AG20443 (cell line): ENCODE measurements at places on chromosomes 3 and 15.

GRCh38 chr3:52874160-52874701, 23.1 kb downstream of the STIMATE start:
- no peak for DNase-seq

DNA sequence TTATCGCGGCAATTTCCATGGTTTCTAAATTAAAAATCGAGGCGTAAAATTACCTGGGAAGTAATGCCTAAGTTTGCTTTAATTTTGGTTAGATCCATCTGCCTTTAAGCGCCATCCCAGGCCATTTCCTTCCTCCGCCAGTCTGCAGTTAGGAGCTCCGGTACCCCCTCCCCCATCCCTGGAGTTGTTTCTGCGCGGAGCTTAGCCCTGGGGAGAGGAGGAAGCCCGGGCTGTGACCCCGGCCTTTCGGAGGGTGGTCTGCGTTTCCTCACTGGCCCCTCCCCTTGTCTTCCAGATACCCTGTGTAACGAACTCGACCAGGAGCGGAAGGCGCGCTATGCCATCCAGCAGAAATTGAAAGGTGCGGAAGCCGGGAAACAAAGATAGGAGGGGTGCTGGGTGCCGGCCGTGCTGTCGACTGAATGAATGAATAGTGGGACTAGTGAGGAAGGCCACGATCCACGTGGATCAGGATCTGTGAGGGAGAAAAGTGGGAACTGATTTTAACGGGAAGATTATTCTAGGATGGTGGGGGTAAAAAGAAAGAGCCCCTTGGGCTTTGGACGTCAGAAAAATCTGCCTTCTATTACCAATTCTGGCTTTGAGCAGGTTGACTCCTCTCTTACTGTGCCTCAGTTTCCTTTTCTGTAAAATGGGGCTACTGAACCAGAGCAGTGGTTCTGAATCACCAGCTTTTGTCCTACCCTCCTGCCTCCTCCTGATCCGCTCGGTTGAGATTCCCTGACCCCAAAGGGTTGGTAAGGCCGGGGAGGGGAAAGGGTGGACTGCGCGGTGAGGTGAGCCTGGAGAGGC, 6.7 kb downstream of the RNU6-1 start:
- peak; percentile 9 for DNase-seq

GRCh38 chr15:50819344-50819743, 53.8 kb upstream of the SPPL2A start:
- no peak for DNase-seq

- no peak for DNase-seq
Observed at GRCh38 chr3:23389089-23389488, 186.0 kb downstream of the UBE2E2 start.

- DNase-seq = no peak
Observed at GRCh38 chr15:32041294-32041693, 11.0 kb downstream of the CHRNA7 start.

- peak; percentile 43 for DNase-seq
Observed at GRCh38 chr3:51929420-51930003, 12.2 kb downstream of the RRP9 start.

DNA sequence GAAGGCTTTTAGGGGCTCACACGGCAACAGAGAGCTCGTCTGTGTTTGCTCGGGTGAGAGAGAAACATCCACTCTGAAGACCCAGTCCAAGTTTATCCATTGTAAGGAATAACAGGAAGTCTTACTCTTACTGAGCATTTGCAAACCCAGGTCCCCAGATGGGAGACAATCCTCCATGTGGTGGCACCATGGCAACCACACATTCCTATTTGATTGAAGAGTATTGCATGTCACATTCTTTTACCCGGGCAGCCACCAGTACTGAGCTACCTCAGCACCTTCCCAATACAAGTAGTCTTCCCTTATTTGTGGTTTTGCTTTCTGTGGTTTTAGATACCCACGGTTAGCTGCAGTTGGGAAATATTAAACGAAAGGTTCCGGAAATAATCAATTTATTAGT, 302.9 kb upstream of the RASGRP1 start:
- DNase-seq = no peak

- no peak for DNase-seq
Observed at GRCh38 chr3:98038876-98039275, 3.8 kb upstream of the GABRR3 start.

DNA sequence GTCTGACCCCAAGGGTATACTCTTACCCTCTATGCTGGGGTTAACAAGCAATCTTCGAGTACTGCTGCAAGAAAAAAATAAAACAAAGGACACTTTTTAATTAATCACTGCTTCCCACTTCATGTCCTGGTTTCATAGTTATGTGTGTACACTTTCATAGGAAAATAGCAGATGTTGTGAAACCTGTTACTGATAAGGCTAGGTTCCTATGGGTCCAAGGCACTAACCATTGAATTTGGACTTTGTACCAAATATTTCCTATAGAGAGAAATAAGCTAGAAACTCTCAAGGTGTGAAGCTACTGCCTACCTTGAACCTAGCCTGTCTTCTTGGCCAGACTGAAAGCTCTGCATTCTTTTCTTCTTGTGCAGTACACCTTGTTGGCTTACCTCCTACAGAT, 14.6 kb upstream of the GPR160 start:
- no peak for DNase-seq

GRCh38 chr15:55555089-55555488, 33.1 kb downstream of the PYGO1 start:
- DNase-seq = no peak

GRCh38 chr15:45139770-45140169, 10.0 kb downstream of the DUOX1 start:
- DNase-seq = no peak

GRCh38 chr3:4826237-4827100, 152.8 kb upstream of the BHLHE40 start:
- peak; percentile 78 for DNase-seq

- DNase-seq = no peak
Observed at GRCh38 chr15:36954486-36954885, 145.9 kb downstream of the MEIS2 start.

- no peak for DNase-seq
Observed at GRCh38 chr3:54299169-54299935, 177.0 kb downstream of the CACNA2D3 start.

GRCh38 chr3:195905970-195906864, 2.1 kb downstream of the TNK2 start:
- DNase-seq = no peak

- no peak for DNase-seq
Observed at GRCh38 chr3:182889948-182890629, 90.2 kb downstream of the DCUN1D1 start.

DNA sequence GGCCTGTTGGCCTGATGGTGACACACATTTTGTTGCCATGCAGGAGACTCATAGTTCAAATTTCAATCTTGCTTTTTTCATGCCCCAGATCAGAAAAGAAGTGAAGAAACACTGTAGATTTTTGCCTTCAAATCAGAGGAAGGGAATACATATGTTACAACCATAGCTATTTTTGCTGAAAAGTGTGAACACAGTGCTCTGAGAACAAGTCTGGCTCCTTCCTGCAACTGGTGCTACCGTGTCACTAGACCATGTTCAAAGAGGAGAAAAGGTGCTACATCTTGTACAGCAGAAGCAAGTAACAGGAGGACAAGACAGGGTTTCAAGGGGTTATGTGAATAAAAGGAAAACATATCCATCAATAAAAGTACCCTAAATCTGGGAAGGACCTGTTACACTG, 44.6 kb downstream of the CD47 start:
- DNase-seq = no peak

- no peak for DNase-seq
Observed at GRCh38 chr15:48363474-48363873, 32.2 kb downstream of the DUT start.
